ENCODE measurements at places on chromosomes 5 and 9.

DNA sequence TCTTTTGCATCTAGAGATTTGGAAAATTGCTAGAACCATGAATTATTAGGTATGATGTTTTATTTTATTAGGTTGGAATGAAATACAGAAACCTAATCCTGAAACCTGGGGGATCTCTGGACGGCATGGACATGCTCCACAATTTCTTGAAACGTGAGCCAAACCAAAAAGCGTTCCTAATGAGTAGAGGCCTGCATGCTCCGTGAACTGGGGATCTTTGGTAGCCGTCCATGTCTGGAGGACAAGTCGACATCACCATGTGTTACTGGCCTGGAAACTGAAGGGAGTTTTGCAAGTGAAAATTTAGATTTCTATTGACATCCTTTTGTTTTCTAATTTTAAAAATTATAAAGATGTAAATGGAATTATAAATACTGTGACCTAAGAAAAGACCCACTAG lies 100.7 kb downstream of the NLN start:
- no peak for DNase-seq

DNA sequence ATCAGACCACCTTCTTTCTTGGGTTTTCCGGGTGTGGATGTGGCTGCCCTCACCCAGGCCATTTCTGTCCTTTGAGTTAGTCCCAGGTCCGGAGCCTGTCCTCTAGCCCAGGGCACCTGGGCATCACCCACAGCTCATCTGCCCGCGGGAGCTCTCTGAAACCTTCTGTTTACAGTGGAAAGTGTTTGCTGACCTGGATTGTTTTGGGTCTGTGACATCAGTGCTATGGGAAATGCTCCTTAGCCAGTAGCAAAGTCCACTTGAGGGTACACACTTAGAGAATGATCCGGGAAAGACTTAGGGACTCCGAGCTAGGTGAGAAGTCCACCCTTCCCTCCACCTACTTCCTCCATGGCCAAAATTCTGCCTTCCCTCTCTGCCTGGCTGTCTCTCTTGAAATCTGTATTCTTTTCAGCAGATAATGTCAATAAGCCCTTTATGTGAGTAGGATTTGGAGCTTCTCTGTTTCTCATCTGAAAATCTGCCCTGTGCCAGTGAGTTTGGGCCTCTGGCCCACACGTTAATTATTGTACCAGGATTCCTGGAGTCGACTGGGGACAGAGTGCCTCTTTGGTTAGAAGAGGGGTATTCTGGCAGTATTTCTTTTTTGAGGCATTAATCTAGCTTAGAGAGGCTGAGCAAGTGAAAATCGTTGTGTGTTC lies 19.9 kb downstream of the ABLIM3 start:
- no peak for DNase-seq

GRCh38 chr9:111613436-111614040 lies 14.1 kb upstream of the PTGR1 start:
- DNase-seq, result no peak

DNA sequence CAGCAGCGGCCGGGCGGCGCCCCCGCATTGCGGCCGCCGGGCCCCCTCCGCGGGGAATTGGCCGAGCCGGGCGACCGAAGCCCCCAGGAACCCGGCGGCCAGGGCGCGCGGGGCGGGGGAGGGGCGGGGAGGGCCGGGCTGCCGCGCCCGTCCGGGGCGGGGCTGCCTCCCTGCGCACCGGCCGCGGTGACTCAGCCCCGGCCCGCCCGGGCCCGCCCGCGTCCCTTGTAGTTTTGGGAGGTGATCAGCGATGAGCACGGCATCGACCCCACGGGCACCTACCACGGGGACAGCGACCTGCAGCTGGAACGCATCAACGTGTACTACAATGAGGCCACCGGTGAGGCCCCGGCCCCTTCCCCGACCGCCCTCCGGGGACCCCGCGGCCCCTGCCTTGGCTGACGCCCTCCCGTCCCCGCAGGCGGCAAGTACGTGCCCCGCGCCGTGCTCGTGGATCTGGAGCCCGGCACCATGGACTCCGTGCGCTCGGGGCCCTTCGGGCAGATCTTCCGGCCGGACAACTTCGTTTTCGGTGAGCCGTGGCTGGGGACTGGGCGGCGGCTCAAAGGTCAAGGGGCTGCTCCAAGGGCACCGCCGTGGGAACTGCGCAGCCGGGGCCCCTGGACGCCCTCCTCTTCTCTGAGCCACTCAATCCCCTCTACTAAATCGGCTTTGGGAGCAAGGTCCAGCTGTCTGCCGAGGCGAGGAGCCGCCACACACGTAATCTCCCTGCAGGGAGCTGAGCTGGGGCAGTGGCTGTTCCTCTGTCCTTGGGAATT lies 592 bp downstream of the TUBB4B start:
- peak; percentile 71 for DNase-seq

- no peak for DNase-seq
These were observed 124.2 kb upstream of the TNPO1 start for GRCh38 chr5:72692231-72692637.
